ENCODE measurements at places on chromosomes 1 and 21. TPM values are rescaled to one million over a fixed set of nuclear protein-coding genes. Genes with fewer than 3 reads are reported as not detected.

- no peak for ATAC-seq
Measured at GRCh38 chr1:7284839-7285435, 486.2 kb upstream of the VAMP3 start.

GRCh38 chr1:95286479-95286878 lies 52.5 kb downstream of the RWDD3 start:
- ATAC-seq: no peak

GRCh38 chr1:244239261-244239770 lies 188.2 kb downstream of the ZBTB18 start:
- no peak for ATAC-seq

DNA sequence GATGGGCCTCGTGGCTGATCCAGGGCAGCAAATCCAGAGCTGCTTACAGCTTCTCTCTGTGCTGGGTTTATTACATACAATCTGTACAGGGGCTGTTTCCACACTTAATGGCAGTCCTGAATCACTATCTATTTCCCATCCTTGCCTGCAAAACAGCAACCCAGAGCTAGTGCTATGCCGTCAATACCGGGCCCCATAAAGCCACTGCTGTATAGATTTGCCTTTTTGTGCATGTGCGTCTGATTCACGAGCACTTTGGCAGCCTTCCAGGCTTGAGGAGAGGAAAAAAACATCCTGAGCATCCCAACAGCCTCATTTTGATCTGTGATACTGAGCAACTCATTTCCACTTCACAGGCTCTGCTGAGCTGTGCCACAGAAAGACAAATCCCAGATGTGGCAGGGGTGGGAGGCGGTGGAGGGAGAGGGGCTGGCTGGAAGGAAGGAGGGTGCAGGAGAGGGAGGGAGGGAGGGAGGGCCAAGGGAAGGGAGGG lies 65.2 kb upstream of the TARBP1 start:
- ATAC-seq: peak; percentile 73

GRCh38 chr1:176557543-176558258 lies 94.7 kb downstream of the PAPPA2 start:
- no peak for ATAC-seq

DNA sequence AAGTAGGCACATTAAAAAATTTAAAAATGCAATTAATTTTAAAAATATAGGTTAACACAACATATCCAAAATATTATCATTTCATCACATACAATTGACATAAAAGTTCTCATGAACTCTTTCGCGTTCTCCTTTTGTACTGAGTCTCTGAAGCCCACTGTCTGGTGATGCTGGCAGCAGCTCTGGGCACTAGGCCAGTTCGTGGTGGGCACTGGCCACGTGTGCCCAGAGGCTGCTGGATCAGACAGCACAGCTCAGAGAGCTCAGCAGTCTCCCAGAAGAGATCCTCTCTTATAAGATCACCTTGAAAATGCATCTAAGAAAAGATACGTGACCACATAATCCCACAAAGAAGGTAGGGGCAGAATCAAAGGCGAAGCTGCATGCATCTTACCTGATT lies 9.9 kb downstream of the CEP104 start:
- no peak for ATAC-seq

- peak; percentile 70 for ATAC-seq
Measured at GRCh38 chr1:179586107-179586823, 5.4 kb upstream of the TDRD5 start.

DNA sequence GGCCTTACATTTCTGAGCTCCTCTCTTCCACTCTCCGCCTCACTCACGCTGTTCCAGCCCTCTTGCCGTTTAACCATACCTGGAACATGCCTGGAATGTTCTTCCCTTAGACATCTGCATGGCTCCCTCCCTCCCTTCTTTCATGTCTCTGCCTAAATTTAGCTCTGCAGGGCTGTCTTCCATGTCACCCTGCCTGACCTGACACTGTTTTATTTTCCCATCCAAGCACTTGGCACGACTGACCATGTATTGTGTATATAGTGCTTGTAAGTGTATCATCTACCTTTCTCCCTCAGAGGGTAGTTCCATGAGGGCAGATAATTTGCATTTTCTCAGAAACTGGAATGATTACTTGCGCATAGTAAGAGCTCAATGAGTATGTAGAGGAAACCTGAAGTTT lies 47.3 kb downstream of the ST6GALNAC3 start:
- no peak for ATAC-seq

GRCh38 chr1:14412235-14412634 lies 186.2 kb upstream of the KAZN start:
- no peak for ATAC-seq

GRCh38 chr1:119463569-119463968 lies 43.4 kb upstream of the HSD3B1 start:
- ATAC-seq: no peak

- no peak for ATAC-seq
Measured at GRCh38 chr1:214641214-214641895, 38.4 kb downstream of the CENPF start.

DNA sequence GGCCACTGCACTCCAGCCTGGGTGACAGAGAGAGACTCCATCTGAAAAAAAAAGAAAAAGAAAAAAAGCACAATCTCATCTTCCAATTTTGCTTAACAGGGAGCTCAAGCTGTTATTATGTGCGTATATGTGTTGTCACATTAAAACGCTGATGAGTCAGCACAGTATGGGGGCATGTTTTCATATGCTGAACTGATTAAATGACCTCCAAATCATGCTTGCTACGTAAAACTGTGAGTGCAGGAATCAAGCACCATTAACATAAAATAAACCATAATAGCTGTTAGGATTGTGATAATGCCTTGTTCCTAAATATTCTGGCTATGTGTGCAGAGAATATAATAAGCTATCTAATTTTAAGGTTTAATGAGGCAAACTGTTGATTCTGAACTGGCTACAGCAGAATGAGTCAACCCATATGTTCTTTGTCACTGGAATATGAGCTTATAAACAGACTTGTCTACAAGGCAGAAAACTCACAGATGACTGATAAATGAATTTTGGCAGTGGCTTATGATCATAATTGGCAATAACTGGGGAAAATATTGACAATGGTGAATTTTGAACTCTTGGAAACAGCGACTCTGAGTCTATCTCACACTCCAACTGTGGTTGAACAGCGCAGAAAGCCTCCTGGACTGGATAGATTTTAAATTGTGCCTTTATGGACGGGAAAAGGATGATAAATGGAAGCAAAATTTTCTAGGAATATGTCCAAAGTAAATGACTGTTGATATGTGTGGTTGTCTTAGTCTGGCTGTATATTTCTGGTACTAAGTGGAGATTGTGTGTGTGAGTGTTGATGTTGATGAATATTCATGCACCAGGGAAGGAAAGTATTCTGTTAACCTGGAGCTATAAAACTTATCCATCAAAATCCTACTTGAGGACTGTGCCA lies 75.5 kb downstream of the VCAM1 start:
- ATAC-seq: no peak

- ATAC-seq: no peak
Measured at GRCh38 chr1:159205225-159205624, 550 bp downstream of the ACKR1 start.

- no peak for ATAC-seq
Measured at GRCh38 chr21:42081138-42081537, 10.0 kb downstream of the UMODL1 start.

GRCh38 chr1:182630586-182630985 lies 26.4 kb upstream of the RGS16 start:
- ATAC-seq: no peak

GRCh38 chr21:46036696-46037330 lies 55.2 kb downstream of the COL6A1 start:
- no peak for ATAC-seq

- no peak for ATAC-seq
Measured at GRCh38 chr21:34818662-34819158, 149.9 kb downstream of the CLIC6 start.

DNA sequence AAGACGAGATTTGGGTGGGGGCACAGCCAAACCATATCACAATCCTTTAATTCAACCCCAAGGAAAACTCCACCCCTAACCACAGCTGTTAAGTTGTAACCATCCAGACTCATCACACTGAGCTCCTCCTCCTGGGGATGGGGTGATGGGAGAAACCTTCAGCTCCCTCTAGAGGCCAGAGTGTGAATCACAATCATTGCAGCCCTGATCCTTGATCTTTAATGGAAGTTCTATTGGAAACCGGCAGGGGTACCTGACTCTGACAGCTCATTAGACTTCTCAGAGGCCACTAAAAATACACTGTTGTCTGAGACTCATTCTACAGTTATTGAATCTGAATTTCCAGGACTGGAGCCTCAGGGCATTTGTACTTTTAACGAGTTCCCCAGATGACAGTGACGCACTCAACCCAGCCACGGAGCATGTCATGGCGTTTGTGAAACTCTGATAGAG lies 127.2 kb downstream of the IGSF21 start:
- ATAC-seq: no peak

- ATAC-seq: no peak
Measured at GRCh38 chr1:208880433-208881100, 636.4 kb upstream of the PLXNA2 start.

- ATAC-seq: no peak
Measured at GRCh38 chr1:22342734-22343191, 108.9 kb upstream of the ZBTB40 start.

- no peak for ATAC-seq
Measured at GRCh38 chr1:247840818-247841217, 878 bp downstream of the OR11L1 start.

DNA sequence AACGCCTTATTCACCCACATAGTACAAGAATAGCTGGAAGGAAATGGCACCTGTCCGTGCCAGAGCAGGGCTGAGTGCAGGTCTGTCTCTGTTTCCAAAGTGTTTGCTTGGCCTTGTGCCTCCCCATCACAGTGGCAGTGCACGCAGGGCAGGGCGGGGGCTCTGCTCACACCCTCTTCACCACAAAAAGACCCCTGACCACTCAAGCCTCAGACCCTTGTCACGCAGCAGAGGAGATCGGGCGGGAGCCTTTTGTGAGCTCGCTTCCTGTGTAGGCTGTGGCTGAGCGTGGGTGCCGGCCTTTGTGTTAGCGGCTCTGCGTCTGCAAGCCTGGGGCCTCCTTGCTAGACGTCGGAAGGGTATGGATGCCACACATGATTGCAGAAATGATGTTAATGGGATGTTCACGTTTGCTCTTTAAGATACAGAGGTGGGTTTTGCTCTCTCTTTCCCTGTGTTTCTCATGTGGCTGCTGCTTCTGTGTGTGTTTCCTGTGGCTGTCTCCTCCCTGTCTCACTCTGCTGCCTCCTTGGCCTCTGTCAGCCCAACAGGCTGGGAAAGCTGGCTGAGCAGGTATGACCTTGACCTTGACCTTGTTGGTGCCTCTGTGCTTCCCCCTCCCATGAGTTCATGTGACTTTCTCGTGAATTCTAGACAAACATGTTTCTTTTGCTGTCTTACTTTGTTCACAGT lies 45.4 kb downstream of the S100B start:
- ATAC-seq: no peak

DNA sequence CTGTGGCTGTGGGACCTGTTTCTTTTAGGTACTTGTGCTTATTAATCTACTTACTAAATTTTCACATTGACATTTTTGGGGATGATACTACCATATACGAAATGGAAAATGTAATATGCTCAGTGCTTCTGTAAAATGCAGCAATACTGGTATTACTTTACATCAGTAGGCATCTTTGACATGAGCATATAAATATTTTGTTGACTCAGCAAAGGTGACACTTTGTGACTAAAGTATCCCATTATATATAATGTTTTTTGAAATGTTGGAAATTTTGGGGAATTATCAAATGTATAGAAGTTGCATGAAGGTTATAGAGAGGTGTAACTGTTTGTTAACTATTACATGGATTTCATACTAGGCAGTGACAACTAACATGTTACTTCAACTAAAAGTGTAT lies 2.3 kb upstream of the FAM177B start:
- ATAC-seq: no peak

DNA sequence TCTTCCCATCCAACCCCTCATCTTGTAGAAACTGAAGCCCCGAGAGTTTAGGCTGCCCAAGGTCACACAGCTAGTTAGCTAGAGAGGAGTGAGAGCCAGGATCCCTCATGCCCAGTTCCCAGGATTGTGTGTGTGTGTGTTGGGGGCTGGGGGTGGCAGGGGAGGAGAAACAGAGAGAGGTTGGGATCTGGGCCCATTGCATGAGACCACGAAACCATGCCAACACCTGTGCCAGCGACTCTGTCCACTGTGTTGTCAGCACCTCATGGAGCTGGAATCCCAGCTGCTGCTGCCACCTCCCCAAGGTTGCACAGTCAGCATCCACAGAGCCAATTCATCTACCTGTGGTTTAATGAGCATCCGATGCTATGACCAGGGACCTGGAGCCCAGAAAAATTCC lies 115.4 kb upstream of the ZC3H12A start:
- no peak for ATAC-seq

DNA sequence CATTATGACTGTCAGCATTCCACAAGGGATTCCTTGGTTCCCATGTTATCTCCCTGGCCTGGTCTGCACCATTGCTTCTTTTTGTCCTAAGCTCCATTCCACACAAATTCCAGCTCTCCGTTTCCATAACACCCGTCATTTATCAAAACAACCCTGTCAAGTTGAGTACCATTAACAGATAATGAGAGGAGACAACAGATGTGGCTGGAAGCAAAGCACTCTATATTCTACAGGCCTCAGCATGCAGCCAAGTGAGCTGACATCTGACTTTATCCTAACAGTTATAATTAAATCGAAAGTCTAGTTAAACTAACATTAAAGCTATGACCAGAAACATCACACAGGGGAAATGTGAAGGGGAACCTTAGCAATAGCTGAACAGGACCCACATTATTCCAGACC lies 110.4 kb downstream of the RERE start:
- no peak for ATAC-seq

DNA sequence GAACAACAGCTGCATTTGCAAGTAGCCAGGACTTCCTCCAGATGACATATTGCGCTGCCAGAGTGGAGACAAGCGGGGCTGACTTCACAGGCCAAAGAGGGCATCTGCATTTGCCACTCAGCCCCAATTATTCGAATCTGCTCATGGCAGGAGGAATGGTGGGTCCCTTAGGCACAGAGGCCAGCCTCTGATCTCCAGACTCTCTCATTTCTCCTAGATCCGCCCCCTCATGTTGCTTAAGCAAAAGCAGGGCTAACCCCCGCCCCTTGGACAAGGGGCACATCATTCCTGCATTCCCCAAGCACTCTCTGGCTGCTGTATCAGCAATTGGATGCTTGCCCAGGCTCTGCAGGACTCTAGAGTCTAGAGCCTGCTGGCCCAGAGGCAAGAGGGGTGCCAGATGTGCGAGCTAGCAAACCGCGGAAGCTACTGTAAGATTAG lies 262.4 kb downstream of the ST6GALNAC3 start:
- ATAC-seq: peak; percentile 31

Gene SEC16B
- total RNA-seq: 1.8 TPM

Gene TMEM9
- total RNA-seq: 52.8 TPM

Gene USP48
- total RNA-seq: 39.2 TPM

Gene LYPD8
- total RNA-seq: not detected

Gene TSEN15
- total RNA-seq: 51.5 TPM

Gene VWA5B1
- not detected for total RNA-seq

Gene SLAMF6
- total RNA-seq: 1.2 TPM

Gene CHIT1
- total RNA-seq: 0.16 TPM

Gene CRABP2
- total RNA-seq: 36.7 TPM

Gene SELL
- not detected for total RNA-seq

Gene FAM131C
- total RNA-seq: not detected

Data from gastroesophageal sphincter (tissue), 4 donors.